ENCODE measurements at places on chromosomes 7 and 10.

- no peak for DNase-seq
These were observed 764 bp upstream of the TCF7L2 start for GRCh38 chr10:112949143-112949823.

- no peak for DNase-seq
These were observed 219.5 kb downstream of the POLR1F start for GRCh38 chr7:19489162-19489820.

- no peak for DNase-seq
These were observed 341.1 kb upstream of the SEMA3A start for GRCh38 chr7:84535580-84536270.

GRCh38 chr10:80589726-80590373, 52.1 kb downstream of the SH2D4B start:
- DNase-seq, result no peak

DNA sequence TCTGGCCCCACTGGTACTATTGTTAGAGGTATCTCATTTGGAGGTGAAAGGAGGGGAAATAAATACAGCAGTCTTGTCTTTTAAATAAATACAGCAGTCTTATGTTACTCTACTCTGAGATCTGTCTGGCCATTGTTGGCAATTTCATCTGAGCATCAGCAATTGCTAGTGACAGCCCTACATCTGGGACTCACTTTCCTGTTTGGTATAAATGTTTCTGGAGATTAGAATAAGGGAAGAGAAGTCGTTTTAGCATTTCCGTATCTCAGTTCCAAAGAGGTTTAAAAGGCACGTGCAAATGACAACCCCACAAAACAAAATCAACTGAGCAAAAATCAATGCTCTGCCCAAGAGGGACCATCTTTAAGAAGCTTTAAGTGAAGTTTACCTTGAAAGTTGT, 18.1 kb upstream of the CNNM2 start:
- no peak for DNase-seq

- DNase-seq, result no peak
These were observed 8.0 kb downstream of the GPR15LG start for GRCh38 chr10:84181631-84182030.

DNA sequence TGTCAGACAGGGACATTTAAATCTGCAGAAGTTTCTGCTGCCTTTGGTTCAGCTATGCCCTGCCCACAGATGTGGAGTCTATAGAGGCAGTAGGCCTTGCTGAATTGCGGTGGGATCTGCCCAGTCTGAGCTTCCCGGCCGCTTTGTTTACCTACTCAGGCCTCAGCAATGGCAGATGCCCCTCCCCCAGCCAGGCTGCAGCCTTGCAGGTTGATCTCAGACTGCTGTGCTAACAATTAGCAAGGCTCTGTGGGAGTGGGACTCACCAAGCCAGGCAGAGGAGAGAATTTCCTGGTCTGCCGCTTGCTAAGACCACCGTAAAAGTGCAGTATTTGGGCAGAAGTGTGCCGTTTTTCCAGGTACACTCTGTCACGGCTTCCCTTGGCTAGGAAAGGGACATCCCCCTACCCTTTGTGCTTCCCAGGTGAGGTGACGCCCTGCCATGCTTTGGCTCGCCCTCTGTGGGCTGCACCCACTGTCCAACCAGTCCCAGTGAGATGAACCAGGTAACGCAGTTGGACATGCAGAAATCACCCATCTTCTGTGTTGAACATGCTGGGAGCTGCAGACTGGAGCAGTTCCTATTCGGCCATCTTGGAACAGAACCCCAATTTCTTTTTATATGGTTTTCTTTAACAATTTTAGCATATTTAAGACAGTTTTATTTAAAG, 28.4 kb upstream of the VWDE start:
- no peak for DNase-seq

GRCh38 chr10:77500754-77501151, 136.9 kb downstream of the KCNMA1 start:
- no peak for DNase-seq

GRCh38 chr10:100114976-100115770, 33.5 kb upstream of the CPN1 start:
- DNase-seq, result no peak

DNA sequence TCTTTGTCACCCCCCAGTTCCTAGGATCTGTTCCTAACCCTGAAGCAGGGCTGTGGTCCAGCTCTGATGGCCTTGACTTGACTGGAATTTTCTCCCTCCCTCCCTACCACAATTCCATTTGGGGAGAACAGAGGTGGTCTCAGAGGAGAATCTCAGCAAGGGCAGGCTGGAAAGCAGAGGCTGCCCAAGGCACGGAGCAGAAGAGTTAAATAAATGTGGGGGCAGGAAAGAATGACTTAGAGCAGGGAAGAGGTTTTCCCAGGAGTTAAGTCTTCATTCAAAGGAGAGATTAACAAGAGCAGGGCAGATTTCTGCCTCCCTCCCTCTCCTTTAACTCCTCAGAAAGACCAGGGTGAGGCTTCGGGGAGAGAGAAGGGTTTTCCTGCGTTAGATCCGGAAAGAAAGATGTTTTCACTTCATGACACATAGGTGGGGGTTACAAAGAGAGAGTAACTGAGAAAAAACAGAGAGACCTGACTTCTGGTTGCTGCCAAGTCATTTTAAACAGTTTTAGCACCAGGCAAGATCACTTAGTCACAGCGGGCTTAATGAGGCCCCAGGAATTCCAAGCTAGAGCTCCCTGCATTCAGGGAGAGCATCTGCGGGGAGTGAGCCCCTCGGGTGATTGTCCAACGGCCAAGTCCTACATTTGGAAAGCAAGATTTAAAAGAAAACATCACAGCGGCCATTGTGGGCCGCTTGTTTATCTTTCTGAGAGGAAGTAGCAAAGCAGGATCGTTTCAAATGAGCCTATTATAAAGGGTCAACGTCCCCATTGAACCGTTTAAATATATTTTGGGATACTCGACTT, 78.7 kb downstream of the ARHGAP22 start:
- no peak for DNase-seq

GRCh38 chr10:121352231-121352855, 245.9 kb downstream of the FGFR2 start:
- DNase-seq, result no peak

DNA sequence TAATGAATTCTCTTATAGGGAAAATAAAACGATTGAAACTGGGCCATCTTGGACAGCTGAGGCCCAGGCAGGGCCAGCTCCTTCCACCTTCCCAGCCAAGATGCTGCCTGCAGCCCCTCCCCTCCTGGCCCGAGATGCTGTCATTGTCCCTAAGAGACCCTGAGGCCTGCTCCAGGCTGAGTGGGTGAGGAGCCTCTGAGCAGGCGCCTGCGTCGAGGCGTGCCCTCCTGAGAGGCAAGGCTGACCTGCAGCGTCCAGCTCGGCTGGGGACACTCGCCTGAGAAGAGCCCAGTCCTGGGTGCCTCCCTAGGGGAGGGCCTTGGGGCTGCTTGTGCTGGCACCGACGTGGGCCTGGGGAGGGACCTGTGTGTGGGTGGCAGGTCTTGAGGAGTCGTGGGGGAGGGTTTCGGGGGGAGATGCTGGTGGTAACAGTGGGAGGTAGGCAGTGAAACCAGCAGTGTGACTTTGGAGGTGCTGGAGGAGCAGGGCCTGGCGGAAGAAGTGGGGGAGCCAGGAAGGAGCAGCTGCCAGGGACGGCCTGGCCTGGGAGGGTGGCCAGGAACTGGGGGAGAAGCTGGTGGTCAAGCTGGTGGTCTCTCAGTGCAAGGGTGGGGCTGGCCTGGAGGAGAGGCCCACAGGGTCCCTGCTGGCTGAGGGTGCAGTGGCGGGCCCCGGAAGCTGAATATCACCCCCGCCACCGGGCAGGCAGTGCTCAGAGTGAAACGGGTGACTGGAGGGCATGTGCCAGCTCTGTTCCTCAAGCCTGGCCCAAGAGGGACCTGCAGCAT, 7.9 kb downstream of the GPR146 start:
- no peak for DNase-seq

Data from activated T-cell treated with anti-CD3 and anti-CD28 coated beads for 24 hours (primary cell).